Activated effector memory CD4-positive, alpha-beta T cell treated with anti-CD3 and anti-CD28 coated beads, Interleukin-2, amount 50 U/mL, for 16 hours (primary cell): ENCODE measurements at places on chromosomes 1 and 21.
A peak's percentile ranks its signal among the peaks of the same experiment; 100 is the strongest.

- no peak for DNase-seq
Measured at GRCh38 chr1:3522112-3522511, 67.6 kb downstream of the ARHGEF16 start.

DNA sequence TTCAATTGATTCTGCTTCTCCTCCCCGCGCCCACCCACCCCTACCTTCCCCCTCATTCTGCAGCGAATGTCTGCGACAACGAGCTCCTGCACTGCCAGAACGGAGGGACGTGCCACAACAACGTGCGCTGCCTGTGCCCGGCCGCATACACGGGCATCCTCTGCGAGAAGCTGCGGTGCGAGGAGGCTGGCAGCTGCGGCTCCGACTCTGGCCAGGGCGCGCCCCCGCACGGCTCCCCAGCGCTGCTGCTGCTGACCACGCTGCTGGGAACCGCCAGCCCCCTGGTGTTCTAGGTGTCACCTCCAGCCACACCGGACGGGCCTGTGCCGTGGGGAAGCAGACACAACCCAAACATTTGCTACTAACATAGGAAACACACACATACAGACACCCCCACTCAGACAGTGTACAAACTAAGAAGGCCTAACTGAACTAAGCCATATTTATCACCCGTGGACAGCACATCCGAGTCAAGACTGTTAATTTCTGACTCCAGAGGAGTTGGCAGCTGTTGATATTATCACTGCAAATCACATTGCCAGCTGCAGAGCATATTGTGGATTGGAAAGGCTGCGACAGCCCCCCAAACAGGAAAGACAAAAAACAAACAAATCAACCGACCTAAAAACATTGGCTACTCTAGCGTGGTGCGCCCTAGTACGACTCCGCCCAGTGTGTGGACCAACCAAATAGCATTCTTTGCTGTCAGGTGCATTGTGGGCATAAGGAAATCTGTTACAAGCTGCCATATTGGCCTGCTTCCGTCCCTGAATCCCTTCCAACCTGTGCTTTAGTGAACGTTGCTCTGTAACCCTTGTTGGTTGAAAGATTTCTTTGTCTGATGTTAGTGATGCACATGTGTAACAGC lies 339.9 kb downstream of the NTNG1 start:
- DNase-seq = no peak

GRCh38 chr1:228009116-228009827 lies 2.5 kb downstream of the WNT3A start:
- peak; percentile 59 for DNase-seq

DNA sequence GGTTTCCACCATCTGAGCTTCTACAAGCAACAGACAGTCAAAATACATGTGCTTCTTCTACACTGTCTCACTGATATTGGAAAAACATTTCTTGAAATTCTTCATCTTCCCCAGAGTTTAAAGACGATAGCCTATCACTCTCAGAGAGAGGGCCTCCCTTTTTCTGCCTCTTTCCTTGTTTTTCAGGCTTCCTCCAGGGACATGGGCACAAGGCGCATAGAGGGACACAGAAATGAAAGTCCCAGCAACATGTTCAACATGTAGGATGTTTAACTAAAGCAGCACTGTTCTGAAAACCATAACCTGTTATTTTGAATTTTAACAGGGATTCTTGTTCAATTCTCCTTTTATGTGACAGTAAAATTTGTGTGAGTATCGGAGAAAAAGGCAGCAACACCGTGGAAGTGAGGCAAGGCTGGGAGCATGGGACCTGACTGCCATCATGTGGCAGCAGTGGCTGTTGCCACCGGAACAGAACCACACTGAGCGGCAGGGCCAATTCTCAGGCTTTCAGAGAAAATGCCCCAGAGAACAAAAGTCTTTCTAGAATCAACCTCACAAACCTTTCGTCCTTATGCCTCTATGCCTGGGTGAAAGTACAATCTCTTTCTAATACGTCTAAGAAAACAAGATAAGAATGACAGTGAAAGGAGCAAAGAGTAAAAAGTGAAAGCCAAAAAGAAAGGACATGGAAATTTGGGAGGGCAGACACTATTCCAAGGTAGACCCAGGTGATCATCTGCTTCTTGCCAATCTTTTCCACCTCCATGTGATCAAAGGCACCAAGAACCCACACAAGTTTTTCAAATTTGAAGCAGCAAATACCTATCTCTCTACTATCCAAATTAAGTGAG lies 54.5 kb downstream of the PCNX2 start:
- DNase-seq = no peak

GRCh38 chr1:14217384-14217783 lies 381.1 kb upstream of the KAZN start:
- no peak for DNase-seq

DNA sequence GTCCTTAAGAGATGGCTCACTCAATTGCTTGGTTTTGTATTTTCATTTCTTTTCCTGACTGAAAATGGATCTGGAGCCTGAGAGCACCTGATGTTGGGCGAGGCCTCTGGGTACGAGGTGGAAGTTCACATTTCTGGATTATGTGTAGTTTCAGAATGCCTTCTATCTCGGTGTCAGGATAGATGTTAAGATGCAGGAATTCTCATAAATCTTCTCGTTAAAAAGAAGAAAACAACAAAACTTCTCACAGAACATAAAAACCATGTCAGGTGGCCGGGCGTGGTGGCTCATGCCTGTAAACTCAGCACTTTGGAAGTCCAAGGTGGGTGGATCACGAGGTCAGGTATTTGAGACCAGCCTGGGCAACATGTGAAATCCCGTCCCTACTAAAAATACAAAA lies 101.8 kb downstream of the RHOU start:
- DNase-seq = no peak

DNA sequence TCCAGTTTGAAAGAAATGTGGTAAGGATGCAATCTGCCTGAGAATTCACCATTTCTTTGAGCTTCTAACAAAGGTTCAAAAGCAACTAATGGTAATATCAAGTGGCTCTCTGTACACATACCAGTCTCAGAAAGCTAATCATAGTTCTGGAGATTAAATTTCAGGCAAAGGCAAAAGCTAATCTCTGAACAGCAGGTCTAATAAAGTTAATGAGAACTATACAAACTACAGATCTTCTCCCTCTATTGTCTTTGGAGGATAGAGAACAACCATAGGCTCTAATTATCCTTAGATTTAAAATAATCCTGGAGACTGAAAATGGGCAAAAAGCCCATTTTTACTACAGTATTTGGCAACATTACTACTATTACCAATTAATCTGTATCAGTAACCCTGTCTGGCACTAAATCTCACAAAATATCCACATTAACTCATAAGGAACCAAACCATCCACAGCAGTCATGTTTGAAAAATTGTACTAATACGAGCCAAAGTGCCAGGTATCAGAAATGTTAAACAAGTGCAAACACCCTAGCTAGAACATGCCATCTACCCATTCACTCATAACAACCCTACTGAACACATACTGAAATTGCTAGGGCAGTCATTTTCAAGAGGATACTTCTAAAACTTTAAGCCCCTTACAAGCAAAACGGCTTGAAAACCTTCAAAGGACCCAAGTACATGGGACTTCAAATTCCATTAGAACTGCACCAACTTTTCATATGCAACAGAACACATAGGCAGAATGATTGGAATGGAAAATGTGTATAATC lies 4.8 kb downstream of the DIPK1A start:
- DNase-seq = no peak

DNA sequence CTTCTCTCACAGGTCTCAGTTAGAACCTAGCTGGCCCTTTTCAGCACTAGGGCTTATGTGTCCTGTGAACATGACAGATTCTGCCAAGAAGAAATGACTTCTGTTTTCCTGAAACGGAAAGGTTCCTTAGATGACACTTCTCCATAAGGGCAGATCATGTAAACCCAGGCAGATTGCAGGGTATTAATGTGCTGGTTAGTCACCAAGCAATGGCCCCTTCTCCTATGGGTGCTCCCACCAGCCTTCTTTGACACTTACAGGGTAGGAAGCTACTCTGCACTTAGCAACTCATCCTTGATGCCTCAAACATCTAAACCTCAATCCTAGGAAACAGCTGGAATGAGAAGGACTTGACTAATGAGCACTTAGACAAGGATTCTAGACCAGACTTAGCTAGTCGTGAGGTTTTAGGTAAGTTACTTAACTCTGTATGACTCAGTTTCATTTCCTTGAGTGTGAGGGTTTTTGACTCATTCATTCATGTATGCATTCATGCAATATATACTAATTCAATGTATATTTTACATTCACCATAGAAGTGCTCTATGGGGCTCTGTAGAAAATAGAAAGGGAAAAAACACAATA lies 74.1 kb upstream of the PLXNA2 start:
- no peak for DNase-seq

DNA sequence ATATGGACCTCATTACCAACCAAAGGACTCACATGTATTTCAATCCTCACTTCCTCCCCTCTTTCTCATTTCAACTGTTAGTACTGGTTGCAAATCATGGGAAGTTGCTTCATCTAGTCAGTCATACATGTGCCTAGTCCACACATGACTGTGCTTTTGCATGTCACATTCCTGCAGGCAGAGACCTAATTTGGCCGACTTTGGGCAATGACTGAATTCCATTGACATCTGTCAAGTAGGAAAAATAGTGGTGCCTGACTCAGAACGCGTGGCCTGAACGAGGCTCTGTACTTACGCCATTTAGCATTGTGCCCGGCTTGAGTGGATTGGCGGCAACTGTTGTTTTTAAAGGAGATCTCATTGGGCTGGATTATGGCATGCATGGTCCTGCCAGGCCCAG lies 18.0 kb downstream of the PTPRU start:
- no peak for DNase-seq

- no peak for DNase-seq
Measured at GRCh38 chr1:60891281-60891680, 191.1 kb upstream of the NFIA start.

DNA sequence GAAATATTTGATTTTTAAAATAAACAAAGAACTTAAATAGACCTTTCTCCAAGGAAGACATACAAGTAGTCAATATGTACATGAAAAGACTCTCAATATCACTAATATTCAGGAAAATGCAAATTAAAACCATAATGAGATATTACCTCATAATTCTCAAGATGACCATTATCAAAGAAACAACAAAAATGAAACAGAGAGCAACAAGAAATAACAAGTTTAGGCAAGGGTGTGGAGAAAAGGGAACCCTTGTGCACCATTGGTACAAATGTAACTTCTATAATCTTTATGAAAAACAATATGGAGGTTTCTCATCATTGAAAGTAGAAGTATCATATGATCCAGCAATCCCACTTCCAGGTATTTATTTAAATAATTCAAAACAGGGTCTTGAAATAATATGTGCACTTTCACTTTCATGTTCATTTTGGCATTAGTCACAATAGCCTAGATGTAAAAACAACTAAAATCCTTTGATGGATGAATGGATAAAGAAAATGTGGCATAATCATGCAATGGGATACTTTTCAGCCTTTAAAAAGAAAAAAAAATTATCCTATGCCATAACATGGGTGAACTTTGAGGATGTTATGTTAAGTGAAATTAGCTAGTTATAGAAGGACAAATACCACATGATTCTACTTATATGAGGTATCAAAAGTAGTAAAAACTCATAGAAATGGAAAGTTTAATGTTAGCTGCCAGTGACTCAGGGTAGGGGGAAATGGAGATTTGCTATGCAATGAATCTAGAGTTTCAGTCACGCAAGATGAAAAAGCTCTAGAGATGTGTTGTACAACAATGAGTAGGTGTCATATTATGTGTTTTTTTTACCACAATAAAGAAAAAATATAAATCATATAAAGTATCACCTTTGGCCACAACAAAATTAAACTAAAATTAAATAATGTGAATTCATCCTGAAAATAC lies 114.5 kb upstream of the LYPLAL1 start:
- DNase-seq = no peak

GRCh38 chr21:42424914-42425541 lies 21.3 kb downstream of the UBASH3A start:
- DNase-seq = peak; percentile 89

DNA sequence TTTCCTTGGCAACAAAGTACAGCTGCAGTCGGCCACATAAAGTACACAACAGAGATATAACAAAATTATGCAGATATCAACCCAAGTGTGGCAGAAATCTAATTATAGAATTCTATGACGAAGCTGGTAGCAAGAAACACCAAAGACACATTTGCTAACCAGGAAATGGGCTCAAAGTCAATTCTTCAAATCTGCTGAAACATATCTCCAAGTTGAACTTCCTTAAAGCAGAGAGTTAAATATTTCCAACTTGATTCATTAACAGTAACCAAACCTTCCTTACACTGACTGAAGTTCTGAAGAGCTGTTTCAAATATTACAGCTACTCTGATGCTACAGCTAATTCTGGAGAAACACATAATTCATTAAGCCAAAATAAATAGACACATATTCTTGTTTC lies 67.6 kb upstream of the SDC3 start:
- no peak for DNase-seq

GRCh38 chr1:205812271-205812877 lies 624 bp downstream of the SLC41A1 start:
- no peak for DNase-seq

- no peak for DNase-seq
Measured at GRCh38 chr21:35696644-35697043, 363.7 kb downstream of the SETD4 start.

DNA sequence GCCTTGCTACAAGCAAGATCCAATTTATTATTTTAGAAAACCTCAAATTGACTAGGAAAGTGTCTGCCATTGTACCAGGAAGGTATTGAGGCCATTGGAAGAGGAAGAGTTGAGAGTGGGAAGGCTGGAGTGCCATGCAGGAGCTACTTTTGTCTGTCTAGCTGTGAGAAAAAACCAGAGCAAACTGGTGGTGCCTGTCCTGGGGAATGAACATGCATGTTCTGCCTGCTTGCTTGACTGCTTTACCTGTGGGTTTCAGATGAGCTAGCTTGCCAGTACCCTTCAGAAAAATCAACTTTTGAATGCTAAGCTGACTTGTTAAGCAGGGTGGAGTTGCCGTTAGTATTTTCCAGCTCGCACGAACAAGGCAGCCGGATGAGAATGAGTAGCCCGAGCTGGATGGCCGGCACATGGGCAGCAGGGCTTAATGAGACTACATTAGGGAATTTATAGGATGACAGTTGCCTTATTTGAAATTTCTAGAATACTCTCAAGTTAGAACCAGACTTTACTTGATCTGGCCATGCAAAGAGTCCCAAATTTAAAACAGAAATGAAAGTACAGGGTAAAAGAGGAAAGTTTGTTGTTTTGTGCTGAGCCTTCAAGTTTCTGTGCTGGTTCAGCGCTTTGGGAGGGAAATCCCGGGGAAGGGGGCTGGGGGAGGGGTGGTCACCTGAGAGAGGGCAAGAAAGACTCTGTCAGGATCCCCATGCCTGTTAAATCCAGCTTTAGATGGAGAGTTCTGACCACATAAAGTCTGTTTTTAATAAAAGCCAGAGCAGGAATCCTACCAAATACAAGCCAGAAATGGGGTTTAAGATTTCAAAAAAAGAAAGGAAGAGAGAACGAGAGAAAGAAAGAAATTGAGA lies 29.6 kb upstream of the C1orf105 start:
- DNase-seq = no peak

DNA sequence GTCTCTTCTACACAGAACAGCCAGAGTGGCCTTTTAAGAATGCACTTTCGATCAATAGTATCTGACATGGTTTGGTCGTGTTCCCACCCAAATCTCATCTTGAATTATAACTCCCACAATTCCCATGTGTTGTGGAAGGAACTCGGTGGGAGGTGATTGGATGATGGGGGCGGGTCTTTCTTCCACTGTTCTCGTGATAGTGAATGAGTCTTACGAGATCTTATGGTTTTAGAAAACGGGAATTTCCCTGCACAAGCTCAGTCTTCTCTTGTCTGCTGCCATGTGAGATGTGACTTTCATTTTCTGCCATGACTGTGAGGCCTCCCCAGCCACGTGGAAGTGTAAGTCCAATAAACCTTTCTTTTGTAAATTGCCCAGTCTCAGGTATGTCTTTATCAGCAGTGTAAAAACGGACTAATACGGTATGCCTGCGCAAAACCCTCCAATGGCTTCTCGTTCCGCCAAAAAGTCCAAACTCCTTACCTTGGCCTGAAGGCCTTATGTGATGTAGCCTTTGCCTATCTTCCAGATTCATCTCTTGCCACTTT lies 23.0 kb upstream of the SMG7 start:
- no peak for DNase-seq
